ENCODE measurements at places on chromosomes 1 and 21. TPM values are rescaled to one million over a fixed set of nuclear protein-coding genes. Genes with fewer than 3 reads are reported as not detected.

DNA sequence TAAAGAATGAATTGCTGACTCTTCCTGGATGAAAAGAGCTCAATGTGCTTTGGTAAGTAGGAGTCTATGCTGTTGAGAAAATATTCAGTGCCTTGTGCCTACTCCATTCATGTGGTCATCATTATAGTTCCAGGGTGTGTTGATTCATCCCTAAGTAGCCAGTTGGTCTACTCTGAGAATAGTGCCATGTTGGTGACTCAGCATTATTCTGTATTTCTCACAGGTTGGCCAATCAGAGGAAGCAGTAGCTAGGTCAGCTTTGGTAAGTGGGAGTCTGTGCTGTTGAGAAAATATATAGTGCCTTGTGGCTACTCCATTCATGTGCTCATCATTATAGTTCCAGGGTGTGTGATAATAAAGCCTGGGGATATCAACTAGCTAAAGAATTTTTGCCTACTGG, 397.3 kb downstream of the AGBL4 start:
- DNase-seq, result no peak

DNA sequence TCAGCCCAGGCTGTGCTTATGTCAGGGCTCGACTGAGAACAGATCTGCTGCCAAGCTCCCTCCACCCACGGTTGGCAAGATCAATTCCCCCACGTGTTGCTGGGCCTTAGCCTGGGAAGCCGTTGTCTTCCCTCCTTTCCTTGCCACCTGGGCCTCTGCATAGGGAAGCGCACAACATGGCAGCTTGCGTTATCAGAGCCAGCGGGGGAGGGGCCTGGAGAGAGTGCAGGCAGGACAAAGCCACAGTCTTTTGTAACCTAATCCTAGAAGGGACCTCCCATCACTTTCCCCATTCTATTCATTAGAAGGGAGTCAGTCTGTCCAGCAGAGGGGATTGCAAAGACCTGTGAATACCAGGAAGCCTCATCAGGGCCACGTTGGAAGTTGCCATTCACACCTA, 17.0 kb upstream of the IGSF21 start:
- DNase-seq, result no peak

DNA sequence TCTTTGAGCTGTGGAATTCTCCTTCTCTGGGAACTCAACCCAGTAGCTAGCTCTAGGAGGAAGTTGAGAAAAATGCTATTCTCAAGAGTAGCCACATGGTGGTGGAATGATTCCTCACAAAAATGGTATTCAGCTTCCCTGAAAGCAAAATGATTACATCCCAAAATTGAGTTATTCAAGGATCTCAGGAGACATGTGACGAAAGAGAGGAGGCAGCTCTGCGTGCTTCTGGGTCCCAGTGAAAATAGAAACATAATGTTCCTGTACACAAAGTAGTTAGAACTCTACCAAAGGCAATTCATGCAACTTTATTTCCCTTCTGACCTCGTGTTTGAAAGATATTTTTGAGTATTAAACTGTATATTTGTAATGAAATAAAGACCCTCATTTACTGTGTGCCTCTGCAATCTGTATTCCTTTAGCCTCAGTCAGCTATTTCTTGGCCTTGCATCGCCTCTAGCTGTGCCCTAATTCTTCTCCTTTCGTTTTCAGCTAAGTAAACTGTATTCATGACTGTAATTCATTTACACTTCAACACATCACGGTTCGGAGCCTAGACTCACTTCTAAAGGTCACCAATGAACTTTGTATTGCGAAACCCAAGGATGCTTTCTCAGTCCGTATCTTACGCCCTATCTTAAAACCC, 167.3 kb downstream of the FASLG start:
- peak; percentile 77 for DNase-seq

DNA sequence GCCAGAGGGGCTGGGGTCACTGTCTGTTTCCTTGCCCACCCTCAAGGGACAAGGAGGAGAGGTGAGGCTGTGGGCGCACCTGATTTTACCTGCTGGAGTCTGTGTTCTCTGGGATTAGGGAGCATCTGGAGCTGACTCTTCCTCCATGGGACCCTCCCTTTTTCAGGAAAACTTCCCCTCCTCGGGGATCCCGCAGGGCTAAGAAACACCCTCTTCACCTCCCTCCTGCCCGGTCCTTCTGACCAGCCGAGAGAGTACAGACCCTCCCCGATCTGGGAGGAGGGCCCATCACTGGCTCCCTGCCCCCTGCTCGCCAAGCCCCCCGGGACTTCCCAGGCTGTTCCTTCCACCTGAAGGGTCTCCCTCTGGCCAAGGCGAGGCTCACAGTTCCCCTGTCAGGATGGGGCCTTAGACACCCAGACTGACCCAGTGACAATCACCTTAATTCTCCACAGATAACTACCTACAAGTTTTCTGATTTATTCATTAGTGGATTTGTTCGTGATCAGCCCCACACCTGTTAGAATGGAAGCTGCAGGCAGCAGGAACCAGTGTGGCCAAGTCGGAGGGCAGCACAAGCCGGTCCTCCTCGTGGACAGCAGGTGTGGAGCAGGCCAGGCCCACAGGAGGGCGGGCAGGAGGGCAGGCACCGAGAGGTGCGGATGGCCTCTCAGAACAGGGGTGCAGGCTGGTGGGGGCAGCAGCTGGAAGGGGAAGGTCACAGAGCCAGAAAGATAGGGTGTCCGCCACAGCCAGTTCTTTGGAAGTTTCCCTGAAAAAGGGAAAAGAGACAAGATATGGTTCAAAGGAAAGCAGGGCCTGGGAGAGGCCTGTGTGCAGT, 15.9 kb upstream of the SAMD11 start:
- no peak for DNase-seq

DNA sequence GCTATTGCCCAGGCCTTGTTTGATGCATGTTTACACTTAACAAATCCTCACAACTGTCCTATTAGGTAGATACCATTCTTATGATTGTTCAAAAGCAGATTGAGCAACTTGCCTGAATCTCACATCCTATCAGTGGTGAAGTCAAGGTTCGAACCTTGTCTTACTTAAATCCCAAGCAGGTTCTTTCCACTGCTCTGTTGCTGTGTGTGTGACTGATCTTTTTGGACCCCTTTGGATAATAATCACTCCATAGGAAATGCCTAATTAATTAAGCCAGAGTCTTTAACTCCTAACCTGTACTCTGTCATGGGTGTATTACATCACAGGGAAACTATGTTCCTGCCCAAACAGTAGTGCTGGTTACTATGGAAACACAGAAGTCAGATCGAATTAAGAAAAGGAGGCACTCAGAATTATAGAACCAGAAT, 84.2 kb downstream of the SPATA46 start:
- DNase-seq, result no peak

- no peak for DNase-seq
These were observed 21.2 kb downstream of the GBP2 start for GRCh38 chr1:89104687-89105086.

- DNase-seq, result peak; percentile 43
These were observed 182.9 kb downstream of the BACH1 start for GRCh38 chr21:29481641-29482040.

DNA sequence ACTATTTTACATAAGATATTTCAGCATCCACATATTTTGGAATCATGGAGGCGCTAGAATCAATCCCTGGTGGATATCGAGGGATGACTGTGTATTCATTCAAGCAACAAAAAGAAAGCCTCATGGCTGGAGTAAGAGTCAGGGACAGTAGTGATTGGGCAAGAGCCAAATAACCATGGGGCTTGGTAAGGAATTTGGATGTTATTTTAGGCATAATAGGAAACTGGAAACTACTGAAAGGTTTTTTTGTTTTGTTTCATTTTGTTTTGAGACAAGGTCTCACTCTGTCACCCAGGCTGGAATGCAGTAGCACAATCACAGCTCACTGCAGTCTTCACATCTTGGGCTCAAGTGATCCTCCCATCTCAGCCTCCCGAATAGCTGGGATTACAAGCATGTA, 33.8 kb upstream of the EYA3 start:
- DNase-seq, result peak; percentile 47

DNA sequence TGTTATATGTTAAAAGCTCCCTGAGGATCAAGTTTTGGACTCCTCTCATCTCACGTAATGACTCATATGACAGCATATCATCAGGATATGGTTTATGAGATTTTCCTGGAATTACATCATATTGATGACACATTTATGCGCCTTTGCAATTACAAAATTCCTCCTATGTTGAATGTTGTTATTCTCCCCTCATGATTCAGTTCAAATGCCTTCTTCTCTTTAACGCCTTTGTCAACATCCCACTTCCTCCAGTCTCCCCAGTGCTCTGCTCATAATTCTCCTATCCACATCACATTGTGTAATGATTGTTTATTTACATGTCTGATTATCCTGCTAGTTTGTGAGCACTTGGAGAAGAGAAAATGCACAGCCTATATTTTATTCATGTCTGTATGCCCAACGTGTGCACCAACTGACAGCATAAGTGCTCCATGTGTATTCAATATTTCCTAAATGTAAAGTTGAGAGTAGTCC, 80.9 kb upstream of the BACH1 start:
- DNase-seq, result peak; percentile 46

DNA sequence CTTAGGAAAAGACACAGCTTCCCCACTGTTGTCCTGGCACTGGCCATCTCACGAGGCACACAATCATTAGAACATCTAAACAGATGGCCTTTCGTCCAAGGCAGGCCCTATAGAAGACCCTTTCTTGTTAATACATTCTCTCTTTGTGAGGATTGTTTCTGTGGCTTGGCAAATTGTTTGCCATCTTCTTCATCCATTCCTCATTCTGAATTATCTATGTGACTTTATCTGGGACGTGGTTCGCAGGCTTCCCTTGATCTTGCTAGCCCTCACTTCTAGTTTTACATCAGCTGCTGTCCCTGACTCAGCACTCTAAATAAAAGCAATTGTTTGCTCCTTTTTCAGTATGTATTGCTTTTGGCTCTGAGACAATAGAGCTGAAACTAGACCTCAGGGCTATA, 101.1 kb upstream of the ZC3H11B start:
- DNase-seq, result no peak

DNA sequence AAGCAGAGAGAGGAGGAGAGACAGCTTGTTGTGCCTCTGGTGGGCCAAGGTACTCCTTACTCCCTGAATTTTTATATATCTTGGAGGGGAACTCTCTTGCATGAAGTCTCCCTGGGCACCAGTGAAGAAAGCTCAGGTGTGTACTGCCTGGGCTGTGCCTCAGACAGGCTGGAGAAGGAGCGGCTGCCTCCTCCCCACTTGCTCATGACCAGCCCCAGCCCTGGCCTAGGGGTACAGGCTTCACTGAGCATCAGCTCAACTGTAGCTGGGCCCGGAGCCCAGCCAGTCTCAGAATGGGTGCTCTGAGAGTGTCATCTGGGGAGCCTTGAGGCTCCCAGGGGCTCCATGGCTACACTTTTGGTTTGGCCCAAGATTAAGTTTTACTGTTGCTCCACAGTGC, 44.8 kb upstream of the TENT5C start:
- no peak for DNase-seq

GRCh38 chr1:56576880-56577405, 2.4 kb downstream of the PLPP3 start:
- DNase-seq, result peak; percentile 50

- no peak for DNase-seq
These were observed 22.2 kb downstream of the EPHX4 start for GRCh38 chr1:92051948-92052347.

GRCh38 chr1:150995896-150996295, 10.8 kb downstream of the MINDY1 start:
- DNase-seq, result peak; percentile 70

- DNase-seq, result no peak
These were observed 64.6 kb upstream of the CLDN14 start for GRCh38 chr21:36544545-36544944.

GRCh38 chr1:223664106-223664505, 1.4 kb downstream of the CAPN8 start:
- DNase-seq, result no peak

PLCH2 gene
- 0.21 TPM for total RNA-seq

PER3 gene
- total RNA-seq, result 9.0 TPM

Measured in myocyte (in vitro differentiated cells).